Spleen (tissue), 13 donors: ENCODE measurements at places on chromosomes 1 and 21. TPM values are rescaled to one million over a fixed set of nuclear protein-coding genes. Genes with fewer than 3 reads are reported as not detected.

The OR2L3 gene
- 0.32 TPM for total RNA-seq

The MAP3K21 gene
- total RNA-seq, result 1.5 TPM

The WASF2 gene
- total RNA-seq, result 187 TPM

The PSMG1 gene
- total RNA-seq, result 25.3 TPM

The FCGR2B gene
- 58.6 TPM for total RNA-seq

The RPE65 gene
- not detected for total RNA-seq

The LCE1F gene
- not detected for total RNA-seq

The PROX1 gene
- 31.1 TPM for total RNA-seq

The MAN1C1 gene
- total RNA-seq, result 49.6 TPM
